Effector memory CD4-positive, alpha-beta T cell (primary cell): ENCODE measurements at places on chromosomes 1 and 21.

DNA sequence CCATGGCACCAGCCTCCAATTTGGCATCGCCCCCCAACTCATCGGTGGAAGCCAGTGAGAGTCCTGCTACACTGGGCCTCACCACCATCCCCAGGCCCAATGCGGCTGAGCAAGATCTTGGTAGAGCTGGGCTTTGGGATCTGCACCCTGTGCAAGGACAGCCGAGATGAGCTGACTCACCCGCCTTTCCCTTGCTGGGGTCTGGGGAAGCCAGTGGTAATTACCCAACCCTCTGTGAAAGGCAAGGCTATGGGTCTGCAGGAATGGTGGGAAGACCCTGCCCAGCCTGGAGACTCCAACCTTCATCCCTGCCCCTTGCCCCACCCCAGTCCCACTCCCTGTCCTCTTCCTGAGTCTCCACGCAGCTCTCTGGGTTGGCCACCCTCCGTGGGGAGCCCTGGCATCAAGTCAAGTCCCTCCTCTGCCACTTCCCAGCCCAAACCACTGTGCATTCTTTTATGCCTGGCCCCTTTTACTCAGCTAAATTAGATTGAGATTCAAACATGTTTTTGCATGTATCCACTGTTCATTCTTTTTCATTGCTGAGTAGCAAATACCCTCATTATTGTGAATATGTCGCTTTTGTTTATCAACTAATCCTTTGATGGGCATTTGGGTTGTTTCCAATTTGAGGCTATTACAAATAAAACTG lies 8.8 kb downstream of the SMCP start:
- no peak for DNase-seq

DNA sequence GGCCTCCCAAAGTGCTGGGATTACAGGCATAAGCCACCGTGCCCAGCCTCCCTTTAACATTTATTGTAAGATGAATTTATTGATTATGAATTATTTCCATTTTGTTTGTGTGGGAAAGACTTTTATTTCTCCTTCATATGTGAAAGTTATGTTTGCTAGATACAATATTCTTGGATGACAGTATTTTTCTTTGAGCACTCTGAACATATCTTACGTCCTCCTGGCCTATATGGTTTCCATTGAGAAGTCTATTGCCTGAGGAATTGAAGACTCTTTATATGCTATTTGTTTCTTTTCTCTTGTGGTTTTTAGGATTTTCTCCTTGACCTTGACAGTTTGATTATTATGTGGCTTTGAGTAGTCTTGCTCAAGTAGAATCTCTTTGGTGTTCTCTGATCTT lies 26.8 kb upstream of the HLX start:
- DNase-seq, result no peak

DNA sequence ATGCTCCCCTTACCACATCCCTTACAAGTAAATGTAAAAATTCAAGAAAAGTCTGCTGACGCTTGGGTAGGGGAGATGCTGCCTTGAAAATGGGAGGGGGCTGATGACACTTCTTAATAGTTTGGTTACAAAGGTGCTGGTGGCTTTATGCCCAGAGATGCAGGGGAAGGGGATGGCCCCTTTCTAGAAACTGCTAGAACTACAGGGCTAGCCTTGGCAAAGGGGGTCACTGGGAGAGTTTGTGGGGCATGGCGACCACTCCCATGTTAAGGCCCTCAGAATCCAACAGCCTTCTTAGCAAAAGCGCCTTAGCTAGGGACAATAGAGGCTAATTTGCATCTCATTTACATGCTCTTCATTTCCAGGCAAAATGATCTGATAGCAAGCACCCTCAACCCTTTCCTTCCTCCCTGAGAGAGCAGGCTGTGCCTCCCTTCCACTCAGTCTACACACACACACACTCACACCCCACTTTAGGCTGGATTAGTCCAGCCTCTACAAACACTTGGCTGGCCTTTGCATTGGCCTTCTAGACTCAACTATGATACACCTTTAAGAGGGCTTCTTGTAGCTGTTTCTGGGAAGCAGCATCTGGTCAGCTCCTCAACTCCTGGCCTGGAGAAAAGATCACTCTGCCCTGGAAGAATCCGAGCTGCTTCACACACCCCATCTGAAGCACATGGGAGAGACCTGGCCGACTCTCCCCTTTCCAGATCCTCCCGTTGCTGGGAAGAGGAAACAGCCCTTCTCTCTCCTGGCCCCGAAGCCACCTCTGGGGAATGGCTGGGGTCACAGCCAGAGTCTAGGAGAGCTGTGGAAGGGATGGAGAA lies 1.7 kb downstream of the SEMA6C start:
- no peak for DNase-seq

DNA sequence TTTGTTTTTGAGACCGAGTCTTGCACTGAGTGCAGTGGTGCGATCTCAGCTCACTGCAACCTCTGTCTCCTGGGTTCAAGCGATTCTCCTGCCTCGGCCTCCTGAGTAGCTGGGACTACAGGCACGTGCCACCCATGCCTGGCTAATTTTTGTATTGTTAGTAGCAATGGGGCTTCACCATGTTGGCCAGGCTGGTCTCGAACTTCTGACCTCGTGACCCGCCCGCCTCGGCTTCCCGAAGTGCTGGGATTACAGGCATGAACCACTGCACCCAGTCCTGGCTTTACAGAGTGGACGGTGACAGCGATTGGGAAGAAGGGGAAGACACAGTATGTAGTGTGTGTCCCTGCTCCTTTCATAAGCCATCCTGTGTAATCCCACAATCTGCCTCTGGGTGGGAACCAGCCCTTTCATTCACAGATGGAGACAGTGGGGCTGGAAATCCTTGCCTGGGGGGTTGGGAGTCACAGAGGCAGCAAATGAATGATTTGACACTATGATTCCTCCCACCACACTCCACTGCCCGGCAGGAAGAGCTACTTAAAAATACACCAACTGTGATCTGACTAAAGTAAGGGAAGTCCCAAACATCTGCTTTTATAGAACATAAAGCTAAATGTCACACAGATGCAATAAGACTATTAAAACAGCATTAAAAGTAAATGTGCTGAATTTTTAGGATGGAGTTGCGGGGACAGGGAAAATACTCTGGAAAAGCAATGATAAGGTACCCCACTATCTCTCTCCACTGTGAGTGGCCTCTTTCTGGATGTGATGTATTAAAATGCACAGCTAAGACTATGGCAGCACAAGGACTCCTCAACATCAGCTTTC lies 4.5 kb downstream of the PARP1 start:
- DNase-seq, result no peak

DNA sequence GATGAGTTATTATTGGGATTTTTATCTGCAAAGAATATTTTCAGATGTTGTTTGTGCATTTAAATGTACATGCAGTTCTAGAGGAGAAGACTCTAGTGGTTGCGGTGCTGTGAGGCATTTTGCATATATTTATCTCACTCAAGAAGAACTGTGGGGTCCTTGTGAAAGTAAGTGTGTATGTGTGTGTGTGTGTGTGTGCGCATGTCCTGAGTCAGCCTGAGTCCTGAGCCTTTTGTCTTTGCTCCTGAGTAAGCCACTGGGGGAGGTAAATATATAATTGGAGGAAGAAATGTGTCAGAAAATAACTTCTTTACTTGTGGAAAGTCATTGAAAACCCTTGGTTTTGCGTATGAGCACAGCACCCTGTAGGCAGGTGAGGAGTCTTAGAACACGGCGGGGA lies 55.6 kb upstream of the CD34 start:
- no peak for DNase-seq

GRCh38 chr1:4711416-4712275 lies 57.2 kb downstream of the AJAP1 start:
- DNase-seq, result no peak

- DNase-seq, result no peak
Observed at GRCh38 chr1:98044766-98045165, 123.9 kb upstream of the DPYD start.

DNA sequence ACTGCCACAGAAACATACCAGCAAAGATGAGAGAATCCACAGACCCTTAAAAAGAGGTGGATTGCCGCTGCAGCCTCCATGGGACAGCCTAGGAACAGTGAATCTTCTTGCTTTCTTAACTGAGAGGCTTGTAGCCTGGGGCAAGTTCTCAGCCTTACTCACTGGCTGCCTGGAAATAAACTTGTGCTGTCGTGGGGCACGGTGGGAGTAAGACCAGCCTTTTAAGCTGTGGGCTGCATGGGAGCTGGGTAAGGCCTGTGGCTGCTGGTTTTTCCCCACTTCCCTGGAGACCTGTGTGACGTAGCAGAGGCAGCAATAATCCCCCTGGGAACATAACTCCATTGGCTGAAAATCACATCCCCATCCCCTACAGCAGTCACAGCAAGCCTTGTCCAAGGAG lies 30.8 kb downstream of the CD2 start:
- no peak for DNase-seq

GRCh38 chr1:235745503-235746136 lies 96.0 kb upstream of the GNG4 start:
- no peak for DNase-seq

DNA sequence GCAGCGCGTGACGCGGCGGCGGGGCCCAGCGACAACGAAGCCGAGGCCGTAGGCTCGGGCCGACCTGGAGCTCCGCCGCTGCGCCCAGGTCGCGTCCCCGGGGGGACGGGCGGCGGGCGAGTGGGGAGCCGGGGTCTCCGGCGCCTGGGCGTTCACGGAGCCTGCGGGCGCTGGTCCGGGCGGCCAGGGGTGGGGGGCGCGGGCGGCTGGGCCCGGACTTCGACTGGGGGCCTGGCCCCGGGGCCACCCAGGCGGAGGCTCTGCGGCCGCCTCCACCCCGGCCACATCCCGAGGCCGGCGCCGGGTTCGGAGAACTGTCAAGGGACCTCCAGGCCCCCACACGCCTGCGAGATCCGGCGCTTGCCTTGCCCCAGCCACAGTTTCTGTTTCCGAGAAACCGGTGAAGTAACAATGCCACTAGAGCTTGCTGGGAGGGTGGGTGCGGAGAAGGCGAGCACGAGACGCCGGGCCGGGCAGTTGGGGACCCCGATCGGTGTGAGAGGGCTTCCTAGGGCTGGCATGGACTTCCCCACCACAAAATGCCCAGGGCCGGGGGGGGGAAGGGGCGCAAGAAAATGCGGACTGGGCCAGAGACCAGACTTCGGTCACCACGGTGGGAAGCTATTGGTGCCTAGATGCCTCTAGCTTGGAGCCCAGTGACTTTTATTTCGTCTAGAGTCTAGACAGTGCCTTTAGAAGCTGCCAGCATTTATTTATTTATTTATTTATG lies 501 bp downstream of the FBXO6 start:
- peak; percentile 18 for DNase-seq

DNA sequence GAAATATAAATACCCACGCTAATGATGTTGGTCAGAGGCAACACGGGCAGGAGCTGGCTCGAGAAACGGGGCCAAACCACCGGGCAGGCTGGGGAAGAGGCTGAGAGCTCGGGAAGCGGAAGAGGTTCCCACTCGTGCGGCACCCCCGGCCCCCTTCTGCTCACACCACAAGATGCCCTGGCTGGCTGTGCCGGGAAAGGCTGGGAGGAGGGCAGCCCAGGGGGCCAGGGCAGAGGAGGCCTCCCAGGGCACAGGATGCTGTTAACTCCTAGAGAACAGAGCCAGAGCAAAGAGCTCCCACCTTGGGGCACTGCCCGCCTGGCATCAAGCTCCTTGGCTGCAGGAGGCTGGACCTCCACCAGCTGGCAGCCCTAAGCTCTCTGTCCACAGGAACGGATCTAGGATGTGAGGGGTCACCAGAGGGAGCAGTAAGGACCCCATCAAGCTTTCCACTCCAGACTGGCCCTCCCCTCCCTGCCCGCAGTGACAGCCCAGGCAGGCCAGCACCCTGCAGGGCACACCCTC lies 44.8 kb downstream of the CASZ1 start:
- no peak for DNase-seq

DNA sequence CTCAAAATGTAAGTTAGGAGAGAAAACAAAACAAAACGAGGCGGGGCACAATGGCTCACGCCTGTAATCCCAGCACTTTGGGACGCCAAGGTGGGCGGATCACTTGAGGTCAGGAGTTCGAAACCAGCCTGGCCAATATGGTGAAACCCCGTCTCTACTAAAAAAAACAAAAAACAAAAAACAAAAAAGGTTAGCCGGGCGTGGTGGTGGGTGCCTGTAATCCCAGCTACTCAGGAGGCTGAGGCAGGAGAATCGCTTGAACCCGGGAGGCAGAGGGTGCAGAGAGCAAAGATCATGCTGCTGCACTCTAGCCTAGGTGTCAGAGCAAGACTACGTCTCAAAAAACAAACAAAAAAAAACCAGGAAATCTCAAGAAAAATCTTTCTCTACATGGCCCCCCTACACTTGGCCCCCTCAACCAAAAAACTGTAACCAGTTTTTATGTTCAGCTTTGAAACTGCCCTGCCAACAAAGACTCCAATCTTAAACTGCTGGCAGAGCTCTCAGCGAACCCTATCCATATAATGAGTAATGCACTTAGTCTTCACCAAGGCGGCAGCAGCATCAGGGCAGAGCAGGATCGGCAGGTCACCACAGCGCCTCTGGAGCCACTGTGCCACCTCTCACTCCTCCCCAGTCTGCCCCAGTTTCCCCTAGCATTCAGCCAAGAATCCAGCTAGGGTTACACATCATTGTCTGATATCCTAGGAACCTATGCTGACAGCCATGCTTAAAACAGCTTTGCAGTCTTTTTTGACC lies 71.7 kb downstream of the JAK1 start:
- DNase-seq, result no peak

DNA sequence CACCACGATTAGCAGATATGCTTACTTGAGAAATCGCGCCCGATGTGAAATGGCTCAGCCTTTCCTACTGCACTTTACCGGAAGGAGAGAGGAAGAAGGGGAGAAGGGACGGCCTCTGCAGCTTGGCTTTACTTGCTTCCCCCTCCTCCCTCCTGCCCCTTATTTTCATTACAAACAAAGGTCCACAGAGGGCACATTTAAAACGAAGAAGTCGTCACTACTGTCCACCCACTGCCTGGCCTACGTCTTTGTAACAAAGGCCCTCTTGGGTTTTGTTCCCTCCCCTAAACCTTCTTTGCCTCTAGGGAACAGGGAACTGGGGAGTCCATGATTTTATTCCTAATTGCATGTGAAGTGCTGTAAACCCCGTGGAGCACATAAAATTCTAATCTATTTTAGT lies 308.5 kb downstream of the LMX1A start:
- no peak for DNase-seq

GRCh38 chr1:1200876-1201810 lies 5.2 kb downstream of the TNFRSF18 start:
- peak; percentile 84 for DNase-seq

DNA sequence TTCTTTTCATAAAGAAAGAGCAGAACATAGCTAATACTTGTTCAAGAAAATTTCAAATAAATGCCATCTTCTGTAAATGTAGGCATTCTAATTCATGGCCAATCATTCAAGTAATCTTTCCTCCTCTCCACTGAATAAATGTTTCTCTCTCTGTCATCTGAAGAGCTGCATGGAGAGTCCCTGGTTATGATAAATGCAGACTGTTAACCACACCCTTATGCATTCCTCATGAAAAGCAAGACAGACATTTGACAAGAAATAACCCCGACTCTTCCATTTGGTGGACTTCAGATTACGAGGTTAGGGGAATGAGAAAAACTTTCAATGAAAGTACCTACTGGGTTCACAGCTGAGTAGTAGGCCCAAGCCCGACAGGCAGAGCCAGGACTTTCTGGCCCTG lies 44.7 kb upstream of the SLC19A2 start:
- DNase-seq, result no peak

- no peak for DNase-seq
Observed at GRCh38 chr1:93816970-93817678, 61.9 kb downstream of the DNTTIP2 start.
